ENCODE measurements at places on chromosomes 16 and 17.

GRCh38 chr17:10077561-10078299 is 120.7 kb downstream of the GAS7 start:
- no peak for DNase-seq

DNA sequence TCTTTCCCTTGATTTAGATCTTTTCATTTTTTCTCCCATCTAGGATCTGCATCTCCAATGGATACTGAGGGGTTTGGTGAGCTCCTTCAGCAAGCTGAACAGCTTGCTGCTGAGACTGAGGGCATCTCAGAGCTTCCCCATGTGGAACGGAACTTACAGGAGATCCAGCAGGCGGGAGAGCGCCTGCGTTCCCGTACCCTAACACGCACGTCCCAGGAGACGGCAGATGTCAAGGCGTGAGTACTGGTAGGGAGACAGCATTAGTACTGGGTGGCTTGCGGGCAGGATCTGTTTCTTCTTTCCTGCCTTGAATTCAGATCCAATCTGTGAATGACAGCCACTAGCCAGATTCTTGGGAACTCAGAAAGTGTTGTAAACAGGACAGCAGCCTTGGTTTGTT is 18.3 kb downstream of the NUP93 start:
- DNase-seq = no peak

DNA sequence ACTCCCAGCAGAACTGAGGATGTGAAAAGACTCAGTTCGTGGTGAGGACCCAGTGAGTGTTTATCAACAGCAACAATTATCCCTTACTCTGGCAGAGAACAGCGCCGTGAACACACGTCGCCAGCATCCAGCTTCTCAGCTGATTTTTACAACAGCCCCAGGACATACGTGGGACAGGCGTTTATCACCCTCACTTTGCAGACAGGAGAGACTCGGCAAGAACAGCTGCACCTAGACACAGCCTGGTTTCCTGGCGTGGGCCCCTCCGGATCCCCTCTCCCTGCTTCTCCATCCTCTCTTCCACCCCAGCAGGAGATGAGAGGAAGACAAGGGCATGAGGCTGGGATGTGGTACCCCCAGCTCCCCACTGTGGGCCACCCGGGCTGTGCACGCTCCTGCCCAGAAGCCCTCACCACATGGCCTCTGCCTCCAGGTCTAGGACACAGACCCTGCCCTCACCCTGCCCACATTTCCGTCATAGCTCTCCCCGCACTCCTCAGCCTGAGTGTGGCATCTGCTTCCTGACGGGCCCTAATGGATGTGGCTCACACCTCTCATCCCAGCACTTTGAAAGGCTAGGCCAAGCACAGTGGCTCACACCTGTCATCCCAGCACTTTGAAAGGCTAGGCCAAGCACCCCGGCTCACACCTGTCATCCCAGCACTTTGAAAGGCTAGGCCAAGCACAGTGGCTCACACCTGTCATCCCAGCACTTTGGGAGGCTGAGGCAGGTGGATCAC is 17.5 kb downstream of the ABR start:
- DNase-seq = no peak

- no peak for DNase-seq
Observed at GRCh38 chr16:14434860-14435259, 195.2 kb downstream of the PARN start.

DNA sequence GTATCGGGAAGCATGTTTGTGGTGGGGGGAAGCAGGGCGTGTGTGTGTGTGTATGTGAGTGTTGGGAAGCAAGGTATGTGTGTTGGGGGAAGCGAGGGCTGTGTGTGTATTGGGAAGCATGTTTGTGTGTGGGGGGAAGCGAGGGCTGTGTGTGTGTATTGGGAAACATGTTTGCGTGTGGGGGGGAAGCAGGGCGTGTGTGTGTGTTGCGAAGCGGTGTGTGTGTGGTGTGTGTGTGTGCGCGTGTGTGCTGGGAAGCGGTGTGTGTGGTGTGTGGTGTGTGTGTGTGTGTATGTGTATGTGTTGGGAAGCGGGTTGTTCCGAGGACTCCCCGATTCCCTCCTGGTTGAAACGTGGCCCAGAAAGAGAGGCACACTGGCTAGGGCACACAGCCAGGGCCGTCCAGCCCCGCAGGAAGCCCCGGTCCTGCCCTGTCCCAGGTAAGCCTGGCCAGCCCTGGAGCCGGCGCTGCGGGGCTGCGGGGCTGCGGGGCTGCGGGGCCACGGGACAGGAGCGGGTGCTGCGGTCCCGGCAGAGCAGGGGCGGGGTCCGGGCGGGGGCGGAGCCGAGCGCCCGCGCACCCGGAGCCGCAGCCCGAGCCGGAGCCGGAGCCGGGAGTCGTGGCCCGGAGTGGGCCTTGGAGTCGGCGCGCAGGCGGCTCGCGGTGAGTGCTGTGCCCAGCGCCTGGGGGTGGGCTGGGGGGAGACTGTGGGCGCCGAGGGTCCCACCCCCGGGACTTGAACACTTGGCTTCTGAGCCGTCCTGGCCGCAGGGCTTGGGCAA is at the start of gene NOD2:
NOD2 (plus strand) TSS at position 608 of the 783 bp plus-strand sequence. CDS start 5,890 bp downstream, outside the sequence.
- DNase-seq = peak; percentile 40

DNA sequence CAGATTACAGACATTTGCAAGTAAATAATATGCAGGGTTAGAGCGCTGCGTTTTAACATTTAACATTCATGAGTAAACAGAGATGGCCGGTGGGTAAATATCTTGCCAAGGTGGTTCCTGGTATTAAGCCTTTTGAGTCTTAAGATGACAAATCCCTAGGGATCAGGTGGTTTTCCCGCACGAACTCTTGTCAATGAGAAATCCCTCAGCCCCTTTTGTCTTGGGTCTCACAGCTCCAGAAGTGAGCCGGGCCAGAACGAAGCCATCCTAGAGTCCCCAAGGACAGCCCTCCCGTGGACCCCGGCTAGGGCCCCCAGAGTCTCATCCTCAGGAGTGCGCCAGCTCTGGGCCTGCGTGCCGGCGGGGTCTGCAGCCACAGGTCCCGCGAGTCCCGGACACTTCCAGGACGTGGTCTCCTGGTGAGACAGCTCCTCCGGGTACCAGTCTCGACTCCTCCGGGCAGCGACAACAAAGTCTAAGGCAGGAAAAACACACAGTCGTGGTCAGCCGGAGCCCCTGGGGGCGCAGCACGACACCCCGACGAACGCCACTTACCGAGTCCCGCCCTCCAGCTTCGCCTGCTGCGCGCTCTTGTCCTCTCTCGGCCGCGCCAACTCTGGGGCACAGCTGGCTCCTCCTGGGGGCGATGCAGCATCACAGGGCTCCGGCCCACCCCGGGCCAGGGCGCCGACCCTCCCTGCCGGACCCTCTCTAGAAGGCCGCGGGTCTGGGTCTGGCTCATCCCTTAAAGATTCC is 13.3 kb downstream of the MIS12 start:
- DNase-seq = no peak

DNA sequence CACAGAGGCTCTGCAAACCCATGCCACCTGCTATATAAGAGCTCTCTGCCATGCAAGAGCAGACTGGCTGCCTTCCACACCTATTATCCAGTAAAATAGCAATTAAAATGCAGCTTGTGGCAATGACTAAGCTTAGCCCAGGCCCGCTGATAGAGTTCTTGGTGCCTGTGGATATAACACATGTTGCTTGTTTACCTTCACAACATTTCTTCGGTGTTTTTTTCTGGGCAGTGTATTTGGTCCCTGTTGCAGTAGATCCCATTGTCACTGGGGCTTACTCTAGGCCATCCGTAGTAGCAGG is 63.5 kb downstream of the SPECC1 start:
- no peak for DNase-seq
